ENCODE measurements at places on chromosomes 6 and 20.
A peak's percentile ranks its signal among the peaks of the same experiment; 100 is the strongest.

DNA sequence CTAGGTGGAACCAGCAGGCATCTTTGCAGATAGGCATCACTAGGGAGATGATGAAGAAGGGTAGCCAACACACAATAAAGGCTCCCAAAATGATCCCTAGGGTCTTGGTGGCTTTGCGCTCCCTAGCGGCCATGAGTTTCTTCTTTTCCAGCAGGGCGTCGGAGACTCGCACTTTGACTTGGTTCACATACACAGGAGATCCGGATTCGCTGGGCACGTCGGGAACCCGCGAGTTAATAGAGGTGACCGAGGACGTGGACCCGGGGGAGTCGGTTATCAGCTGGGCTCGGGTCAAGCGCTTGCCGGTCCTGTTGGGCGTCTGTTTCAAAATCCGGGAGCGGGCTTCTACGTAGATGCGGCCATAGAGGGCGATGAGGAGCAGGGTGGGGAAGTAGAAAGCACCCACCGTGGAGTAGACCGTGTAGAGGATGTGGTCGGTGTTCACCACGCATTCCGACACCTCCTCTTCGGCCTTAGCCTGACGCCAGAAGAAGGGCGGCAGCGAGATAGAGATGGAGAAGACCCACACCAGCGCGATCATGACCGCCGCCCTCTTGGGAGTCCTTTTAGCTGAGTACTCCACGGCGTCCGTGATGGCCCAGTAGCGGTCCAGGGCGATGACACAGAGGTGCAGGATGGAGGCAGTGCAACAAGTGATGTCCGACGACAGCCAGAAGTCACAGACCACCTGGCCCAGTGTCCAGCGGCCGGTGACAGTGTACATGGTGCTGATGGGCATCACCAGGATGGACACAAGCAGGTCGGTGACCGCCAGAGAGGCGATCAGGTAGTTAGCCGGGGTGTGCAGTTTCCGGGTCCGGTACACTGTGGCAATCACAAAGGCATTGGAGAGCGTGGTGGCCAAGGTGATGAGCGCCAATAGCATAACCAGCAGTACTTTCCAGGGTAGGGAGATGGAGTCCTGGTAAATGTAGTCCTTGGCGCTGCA lies 658 bp downstream of the HTR1B start:
- DNase-seq: no peak

- peak; percentile 81 for DNase-seq
Observed at GRCh38 chr20:59820204-59821041, 113.0 kb downstream of the SYCP2 start.

GRCh38 chr20:41424546-41424945 lies 57.9 kb upstream of the EMILIN3 start:
- DNase-seq: no peak

GRCh38 chr20:63167026-63167917 lies 48.7 kb downstream of the YTHDF1 start:
- no peak for DNase-seq

DNA sequence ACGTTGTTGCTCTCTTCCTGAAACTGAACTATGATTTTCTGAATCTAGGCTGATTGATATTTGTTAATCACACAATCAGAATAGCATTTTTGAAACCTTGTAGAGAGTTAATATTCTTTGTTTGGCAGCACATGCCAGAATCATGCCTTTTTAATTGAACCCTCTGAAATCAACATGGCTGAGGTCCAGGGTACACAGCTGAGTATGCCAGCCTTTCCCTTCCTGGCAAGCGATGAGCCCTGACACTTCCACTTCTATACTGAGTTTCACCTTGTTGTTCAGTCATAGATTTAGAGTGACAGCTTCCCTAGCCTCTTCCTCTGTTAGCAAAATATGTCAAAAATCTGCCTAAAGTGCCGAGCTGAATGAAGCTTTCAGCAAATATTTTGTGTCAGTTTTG lies 6.8 kb downstream of the HDDC2 start:
- DNase-seq: no peak

- no peak for DNase-seq
Observed at GRCh38 chr6:163123098-163123497, 291.4 kb upstream of the QKI start.

DNA sequence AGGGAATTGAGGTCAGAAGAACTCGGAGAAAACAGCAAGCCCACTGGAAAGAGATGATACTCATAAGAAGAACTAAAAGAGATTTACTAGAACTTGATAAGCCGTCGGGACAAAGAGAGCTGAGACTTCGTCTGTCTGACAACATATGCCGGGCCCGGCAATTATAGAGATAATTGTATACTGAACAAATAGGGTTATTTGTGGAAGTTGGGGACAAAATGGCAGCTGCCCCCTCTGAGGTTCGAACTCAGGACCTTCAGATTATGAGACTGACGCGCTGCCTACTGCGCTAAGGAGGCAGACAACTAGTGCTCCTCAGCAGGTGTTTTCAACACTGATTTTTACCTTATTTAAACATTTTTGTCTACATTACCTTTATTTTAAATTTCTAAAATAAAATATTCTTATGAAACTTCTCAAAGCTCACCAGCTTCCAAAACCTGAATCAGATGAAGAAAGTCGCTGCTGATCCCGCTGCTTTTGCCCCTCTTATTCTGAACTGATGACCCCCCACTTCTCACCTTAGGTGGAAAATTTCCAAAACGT lies 29.3 kb upstream of the TRIM27 start:
- no peak for DNase-seq

DNA sequence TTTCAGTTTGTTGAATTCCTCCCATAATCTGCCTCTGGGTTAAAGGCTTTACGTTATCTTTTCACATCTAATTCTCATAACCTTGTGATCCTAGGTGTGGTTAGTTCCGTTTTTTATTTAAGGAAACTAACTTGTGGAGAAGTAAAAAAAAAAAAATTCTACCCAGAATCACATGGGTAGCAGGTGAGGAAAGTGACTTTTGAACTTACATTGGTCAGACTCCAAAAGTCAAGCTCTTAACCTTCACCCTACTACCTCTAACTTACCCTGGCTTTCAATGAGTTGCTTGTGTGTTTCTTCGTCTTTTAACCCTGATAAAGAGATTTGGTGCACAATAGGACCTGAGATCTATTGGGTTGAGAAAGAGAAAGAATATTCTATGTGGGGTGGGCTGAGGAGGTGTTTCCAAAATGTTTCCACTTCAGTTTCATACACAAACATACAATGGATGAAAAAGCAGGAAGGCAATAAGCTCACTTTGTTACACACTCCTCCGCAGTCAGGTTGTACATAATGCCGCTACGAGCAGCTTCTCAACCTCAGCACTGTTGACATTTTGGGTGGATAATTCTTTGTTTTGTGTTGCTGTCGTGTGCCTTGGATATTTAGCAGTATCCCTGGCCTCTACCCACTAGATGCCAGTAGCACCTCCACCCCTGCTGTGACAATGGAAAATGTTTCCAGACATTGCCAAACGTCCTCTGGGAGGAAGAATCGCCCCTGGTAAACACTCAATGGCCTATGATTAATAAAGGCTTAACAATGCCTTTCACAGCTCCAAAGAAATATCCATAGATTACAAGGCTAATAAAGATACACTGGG lies 193.0 kb upstream of the ZNF217 start:
- no peak for DNase-seq

GRCh38 chr6:68053805-68054373 lies 581.2 kb upstream of the ADGRB3 start:
- DNase-seq: no peak

DNA sequence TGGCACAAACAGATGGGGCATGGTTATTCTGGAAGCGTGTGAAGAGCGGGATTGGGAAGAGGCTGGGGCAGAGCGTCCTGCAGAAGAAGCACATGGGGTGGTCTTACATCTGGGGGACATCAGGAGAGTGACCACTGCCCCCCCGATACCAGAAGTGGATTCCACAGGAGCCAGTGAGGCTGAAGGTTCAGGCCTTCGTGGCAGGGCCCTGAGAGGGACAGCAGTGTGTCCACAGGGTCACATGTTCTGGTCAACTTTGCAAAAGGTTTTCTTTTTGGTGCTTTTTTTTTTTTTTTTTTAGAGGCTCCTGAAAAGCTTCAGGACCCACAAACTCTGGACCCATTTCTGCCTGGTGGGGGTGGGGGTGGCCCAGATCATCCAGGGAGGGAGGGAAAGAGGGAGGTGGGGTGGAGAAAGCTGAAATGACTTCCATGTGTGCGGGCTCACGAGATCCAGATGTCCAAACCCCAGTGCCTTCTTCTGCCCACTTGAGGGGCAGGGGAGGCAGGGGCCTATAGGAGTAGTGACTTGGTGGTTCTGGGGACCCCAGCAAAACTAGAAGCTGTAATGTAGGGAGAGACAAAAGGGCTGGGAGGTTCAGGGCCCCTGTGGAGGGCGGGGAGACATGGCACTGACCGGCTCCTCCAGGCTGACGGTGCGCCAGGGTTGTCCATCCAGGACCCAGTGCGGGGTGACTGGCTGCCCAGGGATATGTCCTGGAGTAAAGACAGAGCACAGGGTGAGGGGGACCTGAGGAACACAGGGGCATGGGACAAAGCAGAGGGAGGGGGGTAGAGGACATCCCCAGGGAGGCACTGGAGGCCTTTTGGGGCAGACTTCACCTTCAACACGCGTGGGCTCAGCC lies 2.7 kb downstream of the ADAM33 start:
- DNase-seq: no peak

DNA sequence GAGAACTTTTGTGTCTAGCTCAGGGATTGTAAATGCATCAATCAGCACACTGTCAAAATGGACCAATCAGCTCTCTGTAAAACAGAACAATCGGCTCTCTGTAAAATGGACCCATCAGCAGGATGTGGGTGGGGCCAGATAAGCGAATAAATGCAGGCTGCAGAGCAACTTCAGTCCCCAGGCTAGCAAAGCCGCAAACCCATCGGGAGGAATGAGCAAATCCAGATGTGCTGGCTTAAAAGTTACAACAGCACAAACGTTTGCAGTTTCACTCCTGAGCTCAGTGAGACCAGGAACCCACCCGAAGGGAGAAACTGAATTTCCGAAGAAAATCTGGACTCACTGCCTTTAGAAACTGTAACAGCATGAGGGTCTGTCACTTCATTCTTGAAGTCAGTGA lies 21.9 kb upstream of the MBOAT1 start:
- DNase-seq: no peak
